ENCODE measurements at places on chromosomes 16 and 17.

GRCh38 chr17:50563092-50563511, 2.6 kb downstream of the CACNA1G start:
- no peak for DNase-seq

DNA sequence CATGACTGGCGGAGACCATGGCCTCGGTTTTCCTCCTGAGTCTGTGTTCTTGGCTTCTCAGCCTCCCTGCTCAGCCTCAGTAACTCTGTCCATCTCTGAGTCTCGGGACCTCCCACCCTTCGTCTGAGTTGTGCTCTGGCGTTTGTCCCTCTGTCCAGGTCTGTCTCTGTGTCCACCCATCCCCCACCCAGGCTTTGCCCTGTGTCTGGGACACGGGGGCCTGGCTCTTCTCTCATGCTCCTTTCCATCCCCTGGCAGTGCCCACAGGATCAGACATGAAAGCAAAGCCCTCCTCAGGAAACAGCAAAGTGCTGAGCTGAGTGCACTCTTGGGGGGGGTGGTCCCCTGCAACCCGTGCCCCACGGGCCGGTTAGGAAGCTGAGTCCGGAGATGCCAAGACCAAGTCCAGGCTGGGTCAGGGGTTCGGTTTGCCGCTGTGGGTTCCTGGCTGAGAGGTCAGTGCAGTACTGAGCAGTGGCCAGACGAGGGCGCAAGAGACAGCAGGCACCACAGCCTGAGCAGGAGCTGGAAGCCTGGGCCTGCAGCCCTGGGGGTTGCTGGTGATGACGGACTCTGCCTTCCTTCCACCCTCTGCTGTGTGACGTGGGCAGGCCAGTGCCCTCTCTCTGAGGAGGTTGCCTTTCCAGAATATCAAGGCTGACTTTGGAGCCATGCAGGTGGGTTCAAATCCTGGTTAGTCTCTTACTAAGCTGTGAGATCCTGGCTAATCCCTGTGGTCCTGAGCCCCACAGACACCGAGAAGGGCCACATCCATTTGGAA, 2.5 kb downstream of the P2RX1 start:
- peak; percentile 78 for DNase-seq

DNA sequence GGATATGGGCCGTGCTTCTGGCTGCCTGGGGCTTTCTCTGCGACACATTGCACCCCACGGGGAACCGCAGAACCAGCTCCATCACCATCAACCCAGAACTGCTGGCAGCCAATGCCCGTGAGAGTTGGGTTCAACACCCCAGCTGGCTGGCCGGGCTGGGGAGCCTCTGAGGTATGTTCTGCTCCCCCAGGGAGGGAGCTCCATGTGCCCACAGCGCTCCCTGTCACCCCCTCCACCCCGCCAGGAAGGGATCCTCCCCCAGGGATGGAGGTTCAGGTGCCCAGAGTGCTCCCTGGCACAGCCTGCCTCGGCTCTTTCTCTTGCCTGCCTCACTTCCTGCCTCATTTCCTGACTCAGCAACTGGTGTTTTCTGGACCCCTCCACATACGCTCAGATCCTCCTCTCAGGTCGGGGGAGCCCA, 24.2 kb upstream of the MPRIP start:
- DNase-seq: no peak

DNA sequence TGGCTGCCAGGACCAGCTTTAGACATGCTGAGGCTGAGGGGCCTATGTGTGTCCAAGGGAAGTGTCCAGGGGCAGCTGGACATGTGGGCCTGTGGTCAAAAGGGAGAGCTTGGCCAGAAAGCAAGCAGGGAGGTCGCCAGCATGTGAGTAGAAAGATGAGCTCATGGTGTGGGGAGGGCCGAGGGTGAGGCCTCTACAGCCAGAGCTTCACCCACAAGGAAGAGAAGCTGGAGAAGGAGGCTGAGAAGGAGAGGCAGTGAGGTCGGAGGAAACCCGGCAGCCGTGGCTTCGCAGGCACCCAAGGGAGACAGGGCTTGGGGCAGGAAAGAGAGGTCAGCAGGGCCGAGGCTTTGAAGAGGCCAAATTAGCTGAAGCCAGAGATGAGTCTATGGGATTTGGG, 4.0 kb upstream of the HSD11B2 start:
- no peak for DNase-seq

- DNase-seq: no peak
Observed at GRCh38 chr17:43395165-43395564, 3.6 kb upstream of the ARL4D start.

- DNase-seq: no peak
Observed at GRCh38 chr17:78343187-78343542, 16.7 kb downstream of the SOCS3 start.

- DNase-seq: no peak
Observed at GRCh38 chr16:4180511-4180910, 61.4 kb downstream of the SRL start.

DNA sequence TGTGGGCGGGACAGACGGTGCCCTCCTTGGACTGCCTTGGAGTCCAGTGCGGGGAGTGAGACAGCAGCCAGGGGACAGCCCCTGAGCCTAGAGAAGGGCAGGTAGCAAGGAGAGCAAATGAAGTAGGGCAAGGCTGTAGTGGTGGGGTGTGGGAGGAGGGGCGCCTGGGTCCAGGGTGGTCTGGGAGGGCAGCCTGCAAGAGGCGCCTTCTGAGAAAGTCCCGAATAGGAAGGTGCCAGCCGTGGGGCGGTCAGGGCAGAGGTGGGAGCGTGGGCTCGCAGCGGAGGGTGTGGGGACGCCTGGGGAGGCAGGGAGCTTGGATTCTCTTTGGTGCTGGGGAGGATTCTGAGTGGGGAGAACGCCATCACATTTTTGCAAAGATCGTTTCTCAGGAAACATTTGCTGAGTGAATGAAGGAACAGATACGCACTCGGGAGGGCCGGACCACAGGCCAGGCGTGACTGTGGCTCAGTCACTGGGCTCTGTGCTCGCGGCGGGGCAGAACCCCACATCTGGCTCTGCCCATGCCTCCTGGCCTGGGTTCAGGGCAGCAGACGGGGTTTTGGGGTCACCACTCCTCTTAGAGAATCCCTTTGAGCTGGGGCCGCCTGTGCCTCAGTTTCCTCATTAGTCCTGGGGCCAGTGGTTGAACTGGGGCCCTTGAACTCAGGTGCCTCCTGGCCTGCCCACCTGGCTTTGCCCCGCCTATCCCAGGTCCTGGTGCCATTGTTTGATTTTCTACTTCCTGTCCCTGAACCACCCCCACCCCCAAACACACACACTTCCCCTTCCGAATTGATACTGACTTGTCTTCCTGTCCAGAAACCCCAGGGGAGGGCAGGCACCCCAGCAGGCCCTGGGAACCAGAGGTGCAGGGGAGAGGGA, 4.2 kb downstream of the SNN start:
- DNase-seq: no peak

DNA sequence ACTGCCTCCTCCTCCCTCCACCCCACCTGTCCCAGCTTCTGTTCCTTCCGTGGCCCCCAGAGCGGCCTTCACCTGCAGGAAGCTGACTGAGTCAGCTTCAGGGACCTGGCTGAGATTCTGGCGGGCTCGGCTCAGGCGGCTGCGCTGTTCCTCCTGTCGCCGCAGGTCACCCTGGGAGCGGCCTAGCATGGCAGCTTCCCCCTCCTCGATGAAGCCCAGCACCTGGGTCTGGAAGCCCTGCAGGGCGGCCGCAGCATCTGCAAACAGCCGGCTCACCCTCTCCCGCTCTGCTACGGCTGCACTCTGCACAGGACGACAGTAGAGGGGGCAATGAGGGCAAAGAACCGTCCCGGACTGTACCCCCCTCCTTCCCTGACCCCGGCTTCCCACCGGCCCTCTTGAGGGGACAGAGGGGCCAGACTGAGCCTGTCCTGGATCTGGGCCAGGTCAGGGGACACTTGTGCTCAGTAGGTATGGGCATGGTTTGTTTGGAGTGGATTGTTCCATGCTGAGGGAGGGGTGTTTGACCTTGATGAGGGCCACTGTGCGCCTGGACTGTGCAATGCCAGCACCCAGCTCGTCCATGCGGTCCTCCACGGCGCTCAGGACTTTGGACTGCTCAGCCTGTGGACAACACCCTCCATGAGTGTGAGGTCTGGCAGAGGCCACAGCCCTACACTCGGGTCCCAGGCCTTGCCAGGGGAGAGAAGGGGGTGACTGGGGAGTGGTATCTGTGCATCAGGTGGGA, 2.0 kb downstream of the TRIM47 start:
- peak; percentile 67 for DNase-seq

- no peak for DNase-seq
Observed at GRCh38 chr16:57257455-57258070, 12.5 kb downstream of the ARL2BP start.

DNA sequence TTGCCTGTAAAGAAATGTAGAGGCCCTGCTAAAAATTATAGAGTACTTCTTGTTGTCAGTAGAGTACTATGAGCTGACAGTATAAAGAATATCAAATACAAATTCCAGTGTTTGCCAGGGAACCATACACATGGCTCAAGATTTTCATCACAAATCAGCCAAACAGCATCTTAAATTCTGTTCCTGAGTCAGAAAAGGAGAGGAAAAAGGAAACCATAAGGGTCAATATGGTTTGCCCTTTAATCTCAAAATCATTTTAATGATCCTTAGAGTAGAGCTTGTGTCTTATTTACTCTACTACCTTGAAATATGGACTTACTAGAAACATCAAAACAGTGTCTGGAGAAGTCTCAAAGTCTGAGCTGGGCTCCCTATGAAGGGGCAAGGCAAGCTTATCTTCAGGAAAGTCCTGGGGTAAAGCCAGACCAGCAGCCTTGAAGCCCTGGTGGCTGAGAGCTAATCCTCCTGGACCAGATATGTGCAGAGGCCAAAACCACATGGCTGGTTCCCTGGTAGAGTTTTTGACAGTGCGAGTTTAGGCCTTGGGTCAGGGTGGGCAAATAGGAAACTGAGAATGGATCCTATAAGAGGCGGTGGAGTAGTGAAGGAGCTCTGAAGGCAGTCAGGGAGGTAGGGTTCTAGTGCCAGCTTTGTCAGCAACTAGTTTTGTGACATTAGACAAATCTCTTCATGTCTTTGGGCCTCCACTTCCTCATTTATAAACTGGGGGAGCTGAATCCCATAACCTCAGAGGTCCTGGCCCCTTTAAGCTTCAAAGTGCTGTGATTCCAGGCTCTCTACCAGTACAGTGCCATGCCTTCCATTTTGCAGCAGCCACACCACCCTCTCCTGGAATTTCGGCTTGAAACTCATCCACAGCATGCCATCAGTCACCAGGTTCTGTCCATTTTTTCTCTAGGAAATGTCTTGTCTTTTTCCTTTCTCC, 38.9 kb downstream of the MRTFB start:
- no peak for DNase-seq

DNA sequence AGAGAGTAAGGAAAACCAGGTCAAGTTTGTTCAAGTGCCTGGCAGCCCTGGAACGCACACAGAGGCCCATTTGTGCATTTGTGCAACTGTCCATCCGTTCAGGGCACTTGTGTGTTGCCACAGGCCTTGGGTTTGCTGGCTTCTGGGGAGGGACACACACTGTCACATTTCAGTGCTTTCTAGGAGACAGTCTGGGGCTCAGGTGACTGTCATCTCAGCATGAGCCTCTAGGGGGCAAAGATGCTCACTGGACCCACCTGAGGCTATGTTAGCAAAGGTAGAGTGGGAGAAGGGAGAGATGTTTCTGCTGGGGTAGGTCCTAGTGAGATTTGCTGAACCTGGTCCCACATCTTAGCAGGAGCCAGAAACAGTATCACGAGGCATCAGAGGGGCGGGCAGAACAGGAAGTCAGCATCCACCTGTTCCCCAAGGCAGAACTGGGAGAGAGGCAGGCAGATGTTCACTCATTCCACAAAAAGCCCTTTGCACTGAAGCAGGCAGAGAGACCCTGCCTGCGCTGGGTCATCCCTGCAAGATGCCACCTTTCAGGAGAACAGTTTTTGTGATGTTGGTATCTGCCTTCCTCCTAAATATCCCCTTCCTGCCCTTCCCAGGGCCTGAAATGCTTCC, 48.5 kb downstream of the RAI1 start:
- DNase-seq: peak; percentile 40

DNA sequence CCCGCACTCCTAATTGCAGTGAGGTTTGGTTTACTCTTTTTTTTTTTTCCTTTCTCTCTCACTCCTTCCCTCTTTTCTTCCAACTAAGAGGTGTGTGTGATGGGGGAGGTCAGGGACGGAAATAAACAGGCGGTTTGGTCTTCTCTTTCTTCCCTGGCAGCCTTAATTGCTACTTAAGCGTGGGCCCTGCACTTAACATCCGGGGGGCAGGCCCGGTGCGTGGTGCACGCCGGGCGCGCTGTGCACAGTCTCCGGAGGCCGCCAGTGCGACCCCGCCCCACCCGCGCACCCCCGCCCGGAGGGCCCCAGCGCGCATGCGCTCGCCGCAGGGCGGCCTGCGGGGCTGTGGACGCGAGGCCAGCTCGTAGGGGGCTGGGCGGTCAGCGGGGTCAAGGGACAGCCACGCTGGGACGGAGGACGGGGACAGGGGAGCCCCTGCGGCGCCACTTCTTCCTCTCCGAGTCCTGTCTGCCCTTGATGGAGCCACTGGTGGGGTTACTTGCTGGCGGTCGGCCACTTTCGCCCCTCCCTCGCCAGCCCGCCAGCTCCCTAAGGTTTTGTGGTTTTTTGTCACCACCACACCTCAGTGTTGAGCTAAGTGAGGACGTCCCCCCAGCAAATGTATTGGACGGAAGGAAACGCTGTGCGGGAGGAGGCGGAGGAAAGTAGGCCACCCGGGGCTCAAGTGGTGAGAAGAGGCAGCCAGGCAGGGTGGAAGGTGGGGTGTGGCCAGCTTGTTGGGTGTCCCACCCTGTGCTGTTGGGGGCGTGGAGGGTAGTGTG, 120.9 kb downstream of the MRM1 start:
- peak; percentile 54 for DNase-seq

GRCh38 chr17:49755663-49756283, 8.2 kb downstream of the FAM117A start:
- no peak for DNase-seq

DNA sequence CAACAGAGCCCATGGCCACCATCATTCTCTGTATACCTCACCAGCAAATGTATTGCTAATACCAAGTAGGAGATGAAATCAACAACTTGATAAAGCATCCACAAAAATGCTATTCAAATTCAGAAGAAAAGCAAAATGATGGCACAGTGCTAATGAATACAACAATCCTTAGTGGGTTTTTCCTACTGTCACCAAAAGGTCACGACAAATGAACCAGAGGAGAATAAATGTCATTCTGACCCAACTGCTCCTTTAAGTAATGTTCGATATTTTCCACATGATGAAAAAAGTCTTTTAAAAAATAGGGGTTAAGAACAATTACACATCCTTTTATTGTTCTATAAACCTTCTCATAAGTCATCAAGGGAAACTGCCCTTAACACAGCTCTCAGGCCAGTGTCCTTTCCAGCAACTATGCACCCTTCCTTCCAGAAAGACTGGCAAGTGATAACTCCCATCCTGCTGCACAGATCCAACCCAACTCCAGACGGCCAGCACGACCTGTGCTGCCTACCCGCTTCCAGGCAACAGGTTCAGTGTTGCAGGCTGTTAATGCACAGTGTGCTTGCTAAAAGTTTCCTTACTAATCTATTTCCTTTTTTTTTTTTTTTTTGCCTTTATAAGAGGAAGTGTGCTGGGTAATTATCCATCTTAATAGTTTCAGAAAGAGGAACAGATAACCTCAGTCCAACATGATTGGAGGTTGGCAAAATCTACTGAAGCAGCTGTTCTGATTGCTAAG, 15.4 kb downstream of the FBXO31 start:
- no peak for DNase-seq
